Activated CD4-positive, alpha-beta T cell treated with anti-CD3 and anti-CD28 coated beads for 36 hours (primary cell): ENCODE measurements at places on chromosomes 3 and 15. TPM values are rescaled to one million over a fixed set of nuclear protein-coding genes. Genes with fewer than 3 reads are reported as not detected.

Gene SAXO2
- 4.4 TPM for total RNA-seq

Gene PLSCR2
- not detected for total RNA-seq

DNA sequence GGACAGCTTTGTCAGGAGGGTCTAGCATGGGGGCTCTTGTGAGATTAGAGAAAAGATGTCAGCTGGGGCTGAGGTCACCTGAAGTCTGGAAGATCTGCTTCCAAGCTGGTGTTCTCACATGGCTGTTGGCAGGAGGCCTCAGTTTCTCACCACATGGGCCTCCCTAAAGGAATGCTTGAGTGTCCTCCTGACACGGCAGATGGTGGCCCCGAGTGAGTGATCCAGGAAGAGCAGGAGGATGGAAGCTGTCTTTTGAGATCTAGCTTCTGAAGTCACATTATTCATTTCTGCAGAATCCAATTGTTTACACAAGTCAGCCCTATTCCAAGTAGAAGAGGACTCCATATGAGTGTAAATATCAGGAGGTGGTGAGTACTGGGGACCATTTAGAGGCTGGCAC is 344.0 kb upstream of the PROK2 start:
- H3K27me3 ChIP-seq, result peaks cover 5% of the 10 kb centered on the region
- H3K27ac ChIP-seq, result no peak overlapping the region
- H3K36me3 ChIP-seq, result no peaks in the 10 kb centered on the region
- H3K4me3 ChIP-seq, result no peak overlapping the region

Gene ARGFX
- total RNA-seq, result not detected
